ENCODE measurements at places on chromosomes 13 and 19.

DNA sequence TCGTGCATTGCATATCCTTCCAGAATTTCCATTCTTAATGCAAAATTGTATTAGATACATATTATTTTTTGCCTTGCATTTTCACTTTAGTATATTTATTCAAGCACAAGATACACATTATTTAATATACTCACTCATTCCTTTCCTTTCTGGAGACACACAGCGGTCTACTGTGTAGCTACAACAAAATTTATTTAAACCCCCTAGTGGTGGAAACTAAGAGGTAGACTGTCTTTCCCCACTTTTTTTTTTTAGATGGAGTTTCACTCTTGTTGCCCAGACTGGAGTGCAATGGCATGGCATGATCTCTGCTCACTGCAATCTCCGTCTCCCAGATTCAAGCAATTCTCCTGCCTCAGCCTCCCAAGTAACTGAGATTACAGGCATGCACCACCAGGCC is 2040.3 kb upstream of the PCDH20 start:
- no peak for DNase-seq

DNA sequence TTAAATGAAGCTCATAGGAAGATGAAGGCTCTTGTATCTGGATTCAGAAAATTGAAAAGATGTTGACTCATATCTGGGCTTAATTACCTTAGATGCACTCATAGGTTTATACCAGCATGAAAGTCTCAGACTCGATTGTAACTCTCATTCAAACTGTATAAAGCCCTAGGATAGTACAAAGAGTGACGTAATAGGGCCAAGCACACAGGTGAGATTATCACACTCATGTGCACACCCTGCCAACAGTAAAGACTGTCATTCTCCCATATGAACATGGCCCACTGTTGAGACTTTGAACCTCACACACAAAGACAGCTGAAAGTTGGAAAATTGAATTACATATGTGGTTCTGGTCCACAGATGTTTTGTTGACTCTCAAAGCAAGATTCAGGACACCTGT is 18.0 kb upstream of the ZNF723 start:
- no peak for DNase-seq

DNA sequence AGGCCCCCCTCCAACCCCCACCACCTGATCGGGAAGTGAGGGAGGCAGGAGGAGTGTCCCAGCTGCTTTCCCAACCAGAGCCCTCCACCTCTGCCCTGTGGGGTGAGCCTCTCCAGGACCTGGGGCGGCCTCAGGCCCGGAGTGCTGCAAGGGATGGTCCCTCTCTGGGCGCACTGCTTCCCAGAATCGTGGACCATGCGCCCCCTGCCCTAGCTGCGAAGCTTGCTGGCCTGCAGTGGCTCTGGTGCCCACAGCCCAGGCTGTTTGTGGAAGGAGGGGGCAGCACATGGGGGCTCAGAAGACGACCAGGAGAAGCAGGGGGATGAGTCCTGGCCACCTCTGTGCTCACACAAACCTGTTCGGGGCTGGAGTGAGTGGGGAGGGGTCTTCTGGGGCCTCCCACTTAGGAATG is 33.6 kb downstream of the CEBPG start:
- no peak for DNase-seq

GRCh38 chr19:4673726-4674125 is 3.6 kb upstream of the MYDGF start:
- DNase-seq, result no peak

- no peak for DNase-seq
Observed at GRCh38 chr13:111184458-111185401, 69.6 kb downstream of the ARHGEF7 start.

DNA sequence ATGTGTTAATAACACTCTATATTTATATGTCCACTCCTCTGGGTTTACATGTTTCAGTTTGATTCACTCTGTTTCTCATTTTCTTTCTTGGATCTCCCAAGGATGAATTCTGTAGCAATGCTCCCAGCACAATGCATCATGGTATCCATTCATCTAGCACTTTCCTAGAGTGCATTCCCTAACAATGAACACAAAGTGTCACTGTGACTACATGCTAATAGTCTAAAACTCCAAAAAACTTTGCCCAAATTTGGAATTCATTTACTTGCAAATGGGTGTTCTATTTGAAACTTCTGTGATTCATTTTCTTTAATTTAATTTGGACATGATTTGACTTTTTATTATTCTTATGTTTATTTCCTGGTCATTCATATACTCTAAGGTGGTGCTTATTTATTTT is 286.3 kb downstream of the POU4F1 start:
- no peak for DNase-seq

GRCh38 chr13:100409132-100409531 is 179.5 kb downstream of the GGACT start:
- no peak for DNase-seq

DNA sequence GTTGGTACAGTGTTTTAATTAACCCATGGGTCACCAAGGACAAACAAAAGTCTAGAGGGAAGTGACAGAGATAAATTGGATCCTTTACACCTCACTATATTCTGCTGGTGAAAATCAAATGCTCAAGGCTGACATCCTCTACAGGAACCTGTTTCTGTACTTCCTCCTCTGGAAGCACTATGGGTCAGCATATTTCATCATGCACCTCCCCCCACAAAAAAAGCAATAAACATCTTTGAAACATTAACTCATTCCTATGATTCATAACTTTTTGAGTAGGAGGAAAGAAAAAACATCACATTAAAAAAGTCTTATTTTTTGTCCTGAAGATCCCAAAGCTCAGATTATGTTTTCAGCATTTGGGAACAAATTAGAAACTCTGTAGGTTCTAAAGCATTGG is 588.3 kb upstream of the SGCG start:
- DNase-seq, result no peak

DNA sequence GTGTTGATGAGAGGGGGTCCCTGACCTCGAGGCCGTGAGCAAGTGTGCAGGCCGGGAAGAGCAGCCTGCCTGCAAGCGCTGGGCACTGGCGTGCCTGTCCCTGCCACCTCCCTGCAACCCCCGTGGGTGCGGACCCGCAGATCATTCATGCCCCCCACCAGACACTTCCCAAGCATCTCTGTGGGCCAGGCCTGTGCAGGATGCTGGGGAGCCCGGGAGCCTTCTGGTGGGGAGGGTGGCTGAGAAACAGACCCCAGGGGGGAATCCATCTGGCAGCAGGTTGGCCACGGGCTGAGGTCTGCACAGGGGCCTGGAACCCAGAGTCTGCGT is 18.4 kb upstream of the CACTIN start:
- DNase-seq, result no peak

DNA sequence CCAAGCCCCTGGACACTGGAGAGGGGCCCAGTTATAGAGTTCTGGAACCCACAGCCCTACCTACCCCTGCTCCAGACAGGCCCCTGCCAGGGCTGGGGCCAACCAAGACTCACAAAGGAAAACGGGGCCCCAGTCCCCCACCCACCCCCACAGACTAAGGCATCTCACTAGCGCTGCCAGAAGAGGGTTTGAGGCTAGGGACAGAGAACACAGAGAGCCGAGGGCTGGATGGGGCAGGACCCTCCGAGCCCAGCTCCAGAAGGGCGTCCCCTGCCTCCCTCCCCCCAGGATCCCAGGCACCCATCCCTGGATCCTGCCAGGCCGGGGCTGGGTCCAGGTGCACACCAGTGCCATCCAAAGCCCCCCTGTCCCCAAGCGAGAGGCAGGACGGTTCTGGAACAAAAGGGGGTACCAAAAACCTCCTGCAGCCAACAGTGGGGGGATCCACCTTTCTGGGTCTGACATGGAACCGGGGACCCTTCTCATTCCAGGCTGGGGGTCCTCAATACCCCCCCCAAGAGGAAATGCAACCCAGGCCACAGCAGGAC is 4.4 kb upstream of the REXO1 start:
- no peak for DNase-seq

DNA sequence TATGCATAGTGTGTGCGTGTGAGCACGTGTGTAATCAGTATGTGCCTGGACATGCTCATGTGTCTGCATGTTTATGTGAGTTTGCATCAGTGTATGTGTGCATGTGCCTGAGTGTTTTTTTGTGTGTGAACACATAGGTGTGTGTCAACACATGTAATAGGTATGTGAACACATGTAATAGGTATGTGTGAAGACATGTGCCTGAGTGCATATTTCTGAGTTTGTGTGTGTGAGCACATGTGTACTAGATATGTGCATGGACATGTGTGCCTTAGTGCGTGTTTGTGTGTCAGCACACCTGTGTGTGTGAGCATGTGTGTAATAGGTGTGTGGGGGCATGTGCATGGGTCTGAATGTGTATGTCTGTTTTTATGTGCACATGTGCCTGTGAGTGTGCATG is 7.4 kb downstream of the SPPL2B start:
- no peak for DNase-seq

GRCh38 chr19:6413721-6414643 is 10.6 kb downstream of the KHSRP start:
- no peak for DNase-seq

DNA sequence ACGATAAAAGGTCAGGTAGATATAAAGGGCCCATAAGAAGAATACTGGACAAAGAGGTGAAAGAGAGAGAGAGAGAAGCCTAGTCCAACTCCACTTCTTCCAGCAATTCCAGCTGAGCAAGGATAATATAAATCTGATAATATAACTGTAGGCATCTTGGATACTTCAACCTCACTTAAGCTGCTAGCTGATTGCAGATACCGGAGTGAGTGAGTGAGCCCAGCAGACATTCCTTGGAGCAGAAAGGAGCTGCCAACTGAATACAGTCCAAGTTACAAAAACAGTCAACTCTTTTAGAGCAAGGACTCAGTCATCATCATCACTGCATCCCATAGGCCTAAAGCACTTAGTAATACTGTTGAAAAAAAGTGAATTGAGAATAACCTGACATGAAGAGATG is 387.6 kb downstream of the SLITRK6 start:
- no peak for DNase-seq

DNA sequence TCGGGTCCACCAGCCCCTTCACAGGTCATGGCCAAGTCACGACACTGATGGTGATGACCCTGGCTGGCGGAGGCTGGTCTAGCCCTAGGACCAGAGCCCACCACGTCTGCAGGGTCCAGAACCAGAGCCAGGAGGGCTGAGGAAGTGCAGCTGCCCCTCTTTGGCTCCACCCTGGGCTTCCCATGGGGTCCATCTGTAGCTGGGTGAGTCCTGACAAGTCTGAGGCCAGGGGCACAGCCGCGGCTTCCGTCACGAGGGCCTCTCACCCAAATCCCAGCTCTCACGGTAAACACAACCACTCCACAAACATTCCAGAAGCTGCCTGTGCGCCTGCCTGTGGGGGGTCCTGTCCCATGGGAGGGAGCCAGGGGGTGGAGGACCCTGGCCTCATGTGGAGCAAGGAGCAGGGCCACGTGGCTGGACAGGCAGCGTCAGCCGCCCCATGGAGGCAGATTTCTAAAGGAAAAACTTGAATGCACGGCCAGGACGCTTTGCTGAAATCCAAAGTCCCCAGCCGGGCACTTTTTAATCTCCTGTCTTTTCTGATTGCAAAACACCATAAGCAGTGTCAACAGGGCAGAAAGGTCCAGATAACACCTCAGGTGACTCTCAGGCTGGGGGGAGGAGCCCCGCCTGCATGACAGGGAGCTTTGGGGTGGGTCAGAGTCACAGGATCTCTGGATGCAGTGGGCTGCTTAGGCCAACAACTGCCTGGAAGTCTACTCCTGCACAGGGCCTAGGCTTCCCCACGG is 29.9 kb downstream of the CEBPG start:
- DNase-seq, result no peak

Data from stimulated activated CD4-positive, alpha-beta T cell treated with anti-CD3 and anti-CD28 coated beads, Interleukin-12 subunit alpha, Interleukin-12 subunit beta, amount 100 ng/mL, for 24 hours (primary cell).